ENCODE measurements at places on chromosomes 1 and 21.

DNA sequence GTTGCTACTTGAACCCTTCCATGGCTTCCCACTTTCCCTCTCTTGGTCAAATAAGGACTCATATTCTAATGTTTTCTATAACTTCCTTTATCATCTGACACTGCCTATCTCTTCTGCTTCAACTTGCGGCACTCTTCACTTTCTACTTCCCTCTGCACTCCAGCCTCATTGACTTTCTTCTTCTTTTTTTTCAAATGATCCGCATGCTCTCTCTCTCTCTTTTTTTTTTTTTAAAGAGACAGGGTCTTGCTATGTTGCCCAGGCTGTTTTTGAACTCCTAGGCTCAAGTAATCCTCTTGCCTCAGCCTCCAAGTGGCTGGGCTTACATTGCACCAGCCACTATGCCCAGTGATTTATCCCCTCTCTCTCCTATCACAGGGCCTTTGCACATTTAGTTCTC, 7.3 kb upstream of the IL10 start:
- no peak for DNase-seq

DNA sequence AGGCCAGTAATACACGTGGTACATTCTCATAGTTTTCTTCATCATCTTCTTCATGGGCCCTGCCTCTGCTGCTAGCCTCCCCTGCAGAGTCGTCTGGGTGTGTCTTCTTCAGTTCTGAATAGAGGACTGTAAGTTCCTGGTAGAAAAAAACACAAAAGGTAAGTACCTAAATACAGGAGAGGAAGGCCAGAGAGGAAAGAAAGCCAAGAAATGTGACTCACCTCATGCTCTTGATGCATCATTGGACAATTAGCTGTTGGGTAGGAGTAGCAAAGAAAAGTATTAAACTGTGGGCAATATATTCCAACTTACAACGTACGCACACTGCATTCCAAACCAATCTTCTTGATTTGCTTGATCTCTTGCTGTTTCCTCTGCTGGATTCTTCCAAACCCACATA, 21.8 kb downstream of the FCRL3 start:
- no peak for DNase-seq

GRCh38 chr1:151512326-151512725, 1.1 kb downstream of the CGN start:
- DNase-seq = no peak

DNA sequence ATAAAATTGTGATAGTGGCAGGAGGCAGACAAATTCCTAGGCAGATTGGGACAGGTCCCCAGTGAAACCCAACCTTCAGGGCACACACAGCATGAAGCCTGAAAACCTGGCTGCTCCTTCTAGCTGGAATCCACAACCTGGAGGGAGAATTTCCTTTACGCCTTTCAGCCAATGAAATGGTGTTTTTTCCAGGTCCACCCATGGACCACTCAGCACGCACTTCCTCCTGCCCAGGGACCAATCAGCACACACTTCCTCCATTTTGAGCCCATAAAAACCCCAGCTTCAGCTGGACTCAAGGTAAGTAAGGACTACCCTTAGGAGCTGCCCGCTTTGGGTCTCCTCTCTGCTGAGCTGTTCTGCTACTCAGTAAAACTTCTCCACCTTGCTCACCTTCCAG, 120.1 kb downstream of the AKT3 start:
- DNase-seq = no peak
